ENCODE measurements at places on chromosomes 5 and 9.

DNA sequence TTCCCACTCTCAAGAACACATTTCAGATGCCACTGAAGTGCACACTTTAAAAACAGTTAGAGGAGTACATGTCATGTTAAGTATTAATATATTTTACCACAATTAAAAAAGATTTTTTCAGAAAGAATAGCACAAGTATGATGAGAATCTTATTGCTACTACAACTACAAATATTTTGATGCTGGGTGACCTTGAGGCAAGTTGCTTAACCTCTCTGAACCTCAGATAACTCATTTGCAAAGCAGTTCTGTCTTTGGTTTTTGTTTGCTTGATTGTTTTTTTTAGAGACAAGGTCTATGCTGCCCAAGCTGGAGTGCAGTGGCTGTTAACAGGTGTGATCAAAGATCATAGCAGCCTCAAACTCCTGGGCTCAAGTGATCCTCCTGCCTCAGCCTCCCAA, 13.7 kb upstream of the EBF1 start:
- DNase-seq: no peak

DNA sequence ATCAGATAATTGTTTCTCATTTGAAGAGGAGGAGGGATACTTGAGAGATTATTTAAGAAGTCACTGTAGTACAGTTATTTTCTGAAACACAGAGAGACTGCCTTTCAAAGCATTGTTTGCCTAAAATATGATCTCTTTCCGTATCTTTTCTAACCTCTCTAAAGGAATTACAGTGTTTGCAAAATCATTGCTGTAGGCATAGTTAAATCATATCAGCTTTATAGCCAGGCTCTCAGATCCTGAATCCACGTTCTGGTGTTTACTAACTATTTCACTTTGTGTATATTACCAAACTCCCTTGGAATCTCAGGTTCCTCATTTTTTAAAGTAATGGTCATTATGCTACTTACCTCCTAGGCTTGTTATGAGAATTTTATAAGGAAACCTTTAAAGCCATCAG, 1151.6 kb upstream of the CDH9 start:
- no peak for DNase-seq

DNA sequence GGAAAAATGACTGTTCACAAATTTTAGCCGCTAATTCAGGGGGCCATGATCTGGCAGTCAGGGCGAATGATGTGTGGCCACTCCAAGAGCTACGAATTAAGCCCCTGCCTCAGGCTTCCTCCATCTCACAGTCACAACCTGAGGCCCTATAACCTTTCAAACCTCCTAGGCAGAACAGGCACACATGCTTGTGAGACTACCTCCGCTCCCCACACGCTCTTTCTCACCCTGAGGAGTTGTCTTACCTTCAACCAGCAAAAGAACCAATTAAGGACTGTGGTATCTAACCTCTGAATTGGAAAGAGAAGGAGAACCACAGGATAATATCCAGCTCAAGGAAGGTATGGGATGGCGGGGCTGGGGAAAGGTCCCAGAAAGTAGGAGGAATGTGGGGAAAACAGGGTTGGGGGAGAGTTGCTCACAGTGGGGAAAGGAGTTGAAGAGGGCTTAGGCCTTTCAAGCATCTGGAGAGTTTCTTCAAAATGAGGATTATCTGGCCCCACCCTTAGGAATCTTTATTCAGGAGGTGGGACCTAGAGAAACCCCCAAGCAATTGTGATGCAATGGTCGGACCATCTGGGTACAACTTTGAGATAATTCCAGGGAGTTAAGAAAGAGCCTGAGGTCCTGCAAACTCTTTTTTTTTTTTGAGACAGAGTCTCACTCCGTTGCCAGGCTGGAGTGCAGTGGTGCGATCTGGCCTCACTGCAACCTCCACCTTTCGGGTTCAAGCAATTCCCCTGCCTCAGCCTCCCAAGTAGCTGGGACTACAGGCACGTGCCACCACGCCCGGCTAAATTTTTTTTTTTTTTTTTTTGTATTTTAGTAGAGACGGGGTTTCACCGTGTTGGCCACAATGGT, 5.5 kb downstream of the PCDH1 start:
- DNase-seq: no peak

DNA sequence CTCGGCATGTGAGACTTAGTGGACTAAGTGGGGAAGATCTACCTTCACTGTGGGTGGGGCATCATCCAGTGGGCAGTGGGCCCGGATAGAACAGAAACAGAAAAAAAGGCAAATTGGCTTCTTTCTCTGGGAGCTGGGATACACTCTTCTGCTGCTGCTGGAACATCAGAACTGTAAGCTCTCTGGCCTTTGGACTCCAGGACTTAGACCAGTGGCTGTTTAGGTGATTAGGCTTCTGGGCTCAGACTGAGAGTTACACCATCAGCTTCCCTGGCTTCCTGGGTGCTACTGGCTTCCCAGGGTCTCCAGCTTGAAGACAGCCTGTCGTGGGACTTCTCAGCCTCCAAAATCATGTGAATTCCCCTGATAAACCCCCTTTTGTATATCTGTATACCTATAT, 122.7 kb upstream of the SLC28A3 start:
- no peak for DNase-seq

GRCh38 chr5:12237837-12238575, 333.8 kb upstream of the CTNND2 start:
- no peak for DNase-seq

DNA sequence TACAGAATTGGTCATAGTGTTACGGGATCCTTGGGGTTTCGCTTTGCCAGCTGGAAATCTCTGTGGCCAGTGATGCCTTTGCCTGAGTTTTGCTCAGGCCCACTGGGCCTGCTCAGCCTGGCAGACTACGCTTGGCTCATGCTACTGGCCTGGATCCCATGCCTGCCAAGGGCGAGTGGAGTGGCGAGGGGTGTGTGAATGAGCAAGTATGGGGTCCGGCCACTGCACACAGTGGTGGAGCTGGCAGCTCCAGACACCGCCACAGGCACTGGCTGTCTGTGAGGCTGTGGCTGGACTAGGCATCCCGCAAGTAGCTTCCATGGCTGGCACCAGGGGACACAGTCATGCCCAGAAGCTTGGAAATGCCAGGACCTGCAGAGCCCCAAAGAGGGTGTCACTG, 240.3 kb downstream of the ARRDC3 start:
- DNase-seq: no peak

DNA sequence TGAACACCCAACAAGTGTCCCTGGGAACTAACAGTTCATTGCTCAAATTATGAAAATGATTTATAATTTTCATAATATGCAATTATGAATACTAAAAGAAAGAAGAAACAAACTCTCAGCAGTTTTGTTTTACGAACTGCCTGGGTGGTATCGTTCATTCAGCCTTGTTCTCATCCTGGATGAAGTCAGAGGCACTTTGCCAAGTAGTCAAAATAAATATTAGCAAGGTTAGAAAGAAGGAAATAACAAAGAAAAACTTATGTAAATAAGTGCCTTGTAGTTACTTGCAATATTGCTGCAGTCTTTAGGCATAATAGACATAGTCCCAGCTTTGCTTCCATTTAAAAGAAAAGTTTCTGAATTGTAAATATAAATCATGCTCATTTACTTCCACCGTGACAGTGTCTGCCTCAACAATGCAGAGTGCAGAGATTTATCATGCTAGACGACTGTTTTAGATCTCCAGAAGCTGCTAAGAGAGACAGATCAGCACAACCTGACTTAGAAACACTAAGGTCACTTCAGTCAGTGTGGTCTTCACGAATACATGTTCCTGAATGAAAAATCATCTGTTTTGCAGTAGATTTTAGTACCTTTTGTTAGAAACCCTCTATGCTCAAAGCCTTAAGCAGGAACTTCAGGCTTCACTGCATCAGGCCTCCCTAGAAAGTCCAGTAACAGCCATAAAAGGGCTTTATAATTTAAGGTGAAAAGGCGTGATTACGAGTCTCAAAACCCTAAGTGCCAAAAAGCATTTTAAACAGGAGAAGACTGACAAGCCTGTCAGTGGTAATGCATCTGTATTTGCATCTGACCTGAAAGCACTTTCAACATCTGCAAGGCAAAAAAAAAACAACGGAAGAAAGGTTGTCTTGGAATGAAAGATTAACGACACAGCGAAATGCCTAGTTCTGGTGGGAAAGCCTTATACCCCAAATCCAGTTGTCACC, 92.1 kb downstream of the TMEM167A start:
- DNase-seq: no peak

DNA sequence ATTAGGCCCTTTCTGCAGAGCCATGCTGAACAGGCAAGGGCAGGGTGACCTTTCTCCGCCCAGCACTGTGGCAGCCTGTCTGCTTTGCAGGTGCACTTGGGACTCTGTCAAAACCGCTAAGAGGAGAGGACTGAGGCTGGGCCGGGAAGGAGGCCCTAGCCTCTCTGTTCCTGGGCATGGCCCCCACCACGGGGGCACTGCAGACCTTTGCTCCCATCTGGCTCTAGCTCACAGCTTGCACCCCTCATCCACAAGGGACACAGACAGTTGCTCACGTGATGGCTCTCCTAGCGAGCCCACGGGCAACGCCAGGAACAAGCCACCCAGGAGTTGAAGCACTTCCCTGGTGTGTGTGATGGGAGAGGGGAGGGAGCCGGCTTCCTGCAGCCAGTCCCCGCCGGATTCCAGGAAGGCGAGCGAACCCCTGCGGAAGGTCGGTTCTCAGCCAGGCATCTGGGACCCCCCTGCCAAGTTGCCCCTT, 43.0 kb upstream of the FCN1 start:
- no peak for DNase-seq

DNA sequence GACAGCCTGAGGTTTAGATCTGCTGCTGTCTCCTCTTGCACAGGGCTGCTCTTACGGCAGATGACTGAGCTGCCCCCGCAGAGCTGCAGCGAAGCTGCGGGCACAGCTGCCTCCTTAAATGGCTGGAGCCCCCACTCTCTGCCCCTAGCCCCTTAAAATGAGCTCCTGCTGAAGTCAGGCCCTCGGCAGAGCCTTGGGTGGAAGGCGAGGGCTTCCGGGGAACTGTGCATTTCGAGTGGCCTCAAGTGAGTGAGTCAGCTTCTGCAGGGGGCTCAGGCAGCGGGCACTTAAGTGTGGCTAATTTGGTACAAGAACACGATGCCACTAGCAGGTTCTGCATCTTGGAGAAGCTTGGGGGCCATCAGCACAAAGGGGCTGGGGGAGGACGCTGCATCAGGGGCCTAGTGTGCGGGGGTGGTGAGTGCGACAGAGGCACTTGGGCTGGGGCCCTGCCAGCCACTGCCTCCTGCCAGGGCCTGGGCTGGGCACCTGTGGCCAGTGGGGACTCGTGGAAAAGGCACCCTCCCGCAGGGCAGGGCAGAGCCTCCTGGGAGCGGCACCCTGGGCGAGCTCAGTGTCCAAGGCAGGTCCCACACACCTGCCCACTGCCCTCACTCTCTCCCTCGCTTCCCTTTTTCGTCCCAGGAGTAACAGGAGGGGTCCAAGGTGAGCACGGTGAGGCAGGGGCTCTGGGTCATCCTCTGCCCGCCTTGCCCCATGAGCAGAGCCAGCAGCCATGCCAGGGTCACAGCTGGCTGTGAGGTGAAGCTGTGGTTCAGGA, 28.8 kb upstream of the RNU6ATAC start:
- peak; percentile 12 for DNase-seq

DNA sequence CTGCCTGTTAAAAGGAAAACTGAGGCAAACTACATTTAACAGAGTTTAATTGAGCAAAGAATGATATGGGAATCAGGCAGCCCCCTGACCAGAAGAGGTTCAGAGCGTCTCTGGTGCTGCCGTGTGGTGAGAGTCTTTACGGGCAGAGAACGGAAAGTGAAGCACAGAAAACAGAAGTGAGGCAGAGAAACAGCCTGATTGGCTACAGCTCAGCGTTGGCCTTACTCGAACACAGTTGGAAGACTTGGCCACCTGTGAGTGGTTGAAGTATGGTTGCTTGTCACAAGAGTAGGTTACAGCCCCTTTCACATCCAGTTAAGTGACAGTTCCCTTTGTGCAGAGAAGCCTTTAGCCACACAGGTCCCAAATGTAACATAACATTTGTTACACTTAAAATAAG, 16.9 kb upstream of the FBP1 start:
- no peak for DNase-seq

DNA sequence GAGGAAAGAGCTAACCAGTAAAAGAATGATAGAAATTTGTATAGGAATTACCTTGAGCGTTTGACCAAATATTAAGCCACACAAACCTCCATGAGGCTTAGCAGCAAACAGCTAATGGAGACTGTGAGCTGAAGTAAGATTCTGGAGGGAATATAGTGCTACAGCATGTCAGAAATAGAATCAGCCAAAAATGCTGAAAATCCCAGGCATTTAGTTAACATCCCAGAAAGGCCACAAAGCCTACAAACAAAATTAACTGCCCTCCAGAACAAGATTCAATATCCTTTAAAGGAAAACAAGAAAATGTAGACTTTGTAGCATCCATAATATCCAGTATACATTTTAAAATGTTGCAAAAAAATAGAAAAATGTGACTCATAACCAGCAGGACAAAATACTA, 257.8 kb upstream of the TUSC1 start:
- no peak for DNase-seq

DNA sequence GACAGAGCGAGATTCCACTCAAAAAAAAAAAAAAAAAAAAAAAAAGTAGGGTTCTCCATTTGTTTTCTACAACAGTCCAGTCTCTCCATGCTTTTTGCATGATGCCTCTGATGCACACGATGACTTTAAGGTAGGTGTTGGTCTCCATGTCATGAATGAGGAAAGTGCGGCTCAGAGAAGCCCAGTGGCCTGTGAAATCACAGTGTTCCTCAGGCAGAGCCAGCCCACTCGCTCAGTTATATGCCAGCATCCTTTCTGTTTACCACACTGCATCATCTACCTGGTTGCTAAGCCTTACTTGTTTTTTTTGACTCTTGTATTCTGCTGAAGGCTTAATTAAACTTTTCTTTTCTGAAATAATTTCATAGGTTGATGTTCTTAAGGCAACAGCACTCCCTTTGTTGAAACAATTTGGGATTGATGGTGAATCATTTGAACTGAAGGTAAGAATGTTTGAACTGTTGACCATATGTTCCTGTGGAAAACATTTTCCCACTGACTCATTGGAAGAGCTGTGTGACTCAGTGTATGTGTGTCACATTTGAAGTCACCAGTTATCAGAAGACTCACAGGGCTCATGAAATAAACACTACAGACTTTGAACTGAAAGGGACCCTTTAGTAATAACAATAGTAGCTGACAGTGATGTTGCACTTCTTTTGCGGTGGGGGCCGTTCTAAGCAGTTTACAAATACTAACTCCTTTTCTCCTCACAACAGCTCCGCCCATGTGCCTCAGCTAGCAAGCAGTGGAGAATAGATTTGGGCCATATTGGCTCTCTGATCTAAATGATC, 40.2 kb downstream of the RCL1 start:
- no peak for DNase-seq

DNA sequence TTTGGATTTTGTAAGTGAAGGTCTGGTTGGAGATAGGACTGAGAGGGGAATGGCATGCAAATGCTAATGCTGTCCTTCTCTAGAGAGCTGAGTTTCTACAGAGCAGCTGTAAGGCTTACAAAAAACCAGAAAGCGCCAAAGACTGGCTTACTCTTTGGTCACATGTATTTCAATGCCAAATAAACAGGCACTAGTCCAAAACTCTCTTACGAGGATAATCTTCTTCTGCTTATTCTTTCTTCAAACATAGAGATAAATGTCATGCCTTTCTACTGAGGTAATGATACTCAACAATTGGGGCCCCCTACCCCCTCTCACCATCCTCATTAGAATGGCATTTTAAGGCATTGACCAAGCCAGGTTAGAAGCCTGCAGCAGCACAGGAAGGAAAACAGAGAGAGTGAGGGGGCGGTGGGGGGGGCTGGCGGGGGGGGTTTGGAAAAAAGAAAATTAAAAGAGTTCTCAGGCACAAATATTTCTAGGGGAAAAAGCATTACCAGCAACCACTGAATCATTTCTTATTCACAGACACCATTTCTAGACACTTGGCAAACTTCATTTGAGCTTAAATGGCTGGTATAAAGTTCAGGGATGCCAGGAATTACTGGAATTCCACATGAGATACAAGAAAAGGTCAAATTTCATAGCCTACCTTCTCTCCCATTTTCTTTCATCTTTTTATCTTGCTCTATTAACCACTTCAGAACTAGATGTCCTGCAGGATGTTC, 34.0 kb downstream of the PUM3 start:
- DNase-seq: no peak
